ENCODE measurements at places on chromosomes 1 and 21. TPM values are rescaled to one million over a fixed set of nuclear protein-coding genes. Genes with fewer than 3 reads are reported as not detected.

The PTCH2 gene
- 0.18 TPM for total RNA-seq

The MPC2 gene
- 81.3 TPM for total RNA-seq

The TSPEAR gene
- total RNA-seq = not detected

The CD84 gene
- total RNA-seq = not detected

The SPRR5 gene
- total RNA-seq = not detected

The PDPN gene
- total RNA-seq = not detected

The INSRR gene
- total RNA-seq = not detected

The RPRD2 gene
- 13.4 TPM for total RNA-seq

The CDA gene
- 32.0 TPM for total RNA-seq

The EIF2D gene
- total RNA-seq = 35.3 TPM

Measured in A549 treated with GW870086 at 1 μM for 4 hours (cell line).